ENCODE measurements at places on chromosomes 3 and 15. TPM values are rescaled to one million over a fixed set of nuclear protein-coding genes. Genes with fewer than 3 reads are reported as not detected.
A peak's percentile ranks its signal among the peaks of the same experiment; 100 is the strongest.

The RASGRP1 gene
- total RNA-seq = 20.2 TPM

GRCh38 chr3:113754494-113755159, 7.8 kb downstream of the ATP6V1A start:
- no peak for DNase-seq
- peaks cover 27% of the 10 kb centered on the region for H3K4me1 ChIP-seq
- no peak overlapping the region for H3K4me3 ChIP-seq
- H3K27me3 ChIP-seq = no peaks in the 10 kb centered on the region
- no peaks in the 10 kb centered on the region for H3K36me3 ChIP-seq

DNA sequence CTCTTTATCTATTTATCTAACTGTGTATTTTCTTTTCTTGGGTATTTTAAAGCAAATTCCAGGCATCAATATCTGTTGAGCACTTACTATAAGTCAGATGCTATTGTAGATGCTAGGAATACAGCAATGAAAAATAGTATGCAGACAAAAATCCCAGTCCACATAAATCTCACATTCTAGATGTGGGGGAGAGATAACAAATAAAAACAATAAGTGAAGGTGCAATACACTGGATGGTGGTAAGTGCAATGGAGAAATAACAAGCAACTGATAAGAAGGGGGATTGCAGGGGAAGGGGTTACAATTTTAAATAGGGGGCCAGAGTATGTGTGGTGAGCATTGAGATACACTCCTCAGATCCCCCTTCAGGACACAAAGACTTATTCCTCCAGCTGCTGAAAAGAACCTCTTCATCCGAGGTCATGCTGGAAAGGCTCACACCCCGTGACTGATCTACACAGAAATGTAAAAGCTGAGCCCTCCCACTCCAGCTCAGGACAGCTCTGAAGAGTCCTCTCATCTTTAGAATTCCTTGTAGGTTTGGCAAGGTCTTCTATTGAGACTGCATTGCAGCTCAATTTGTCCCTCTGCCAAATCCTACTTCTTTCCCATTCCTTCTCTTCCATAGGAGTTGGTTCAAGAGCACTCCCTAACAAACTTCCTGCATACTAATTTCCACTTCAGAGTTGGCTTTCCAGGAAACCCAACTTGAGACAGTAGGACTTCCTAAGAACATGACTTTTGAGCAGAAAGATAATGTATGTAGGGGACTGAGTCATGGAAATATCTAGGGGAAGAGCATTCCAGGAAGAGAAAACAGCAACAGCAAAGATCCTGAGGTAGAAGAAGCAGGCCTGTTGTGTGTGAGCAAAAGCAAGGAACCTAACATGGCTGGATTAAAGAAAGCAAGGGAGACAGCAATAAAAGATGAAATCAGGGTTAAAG, 8.1 kb upstream of the SCG3 start:
- no peak overlapping the region for H3K4me3 ChIP-seq
- no peak for DNase-seq
- H3K36me3 ChIP-seq = no peaks in the 10 kb centered on the region
- H3K27ac ChIP-seq = no peak overlapping the region

The EOMES gene
- 17.2 TPM for total RNA-seq

DNA sequence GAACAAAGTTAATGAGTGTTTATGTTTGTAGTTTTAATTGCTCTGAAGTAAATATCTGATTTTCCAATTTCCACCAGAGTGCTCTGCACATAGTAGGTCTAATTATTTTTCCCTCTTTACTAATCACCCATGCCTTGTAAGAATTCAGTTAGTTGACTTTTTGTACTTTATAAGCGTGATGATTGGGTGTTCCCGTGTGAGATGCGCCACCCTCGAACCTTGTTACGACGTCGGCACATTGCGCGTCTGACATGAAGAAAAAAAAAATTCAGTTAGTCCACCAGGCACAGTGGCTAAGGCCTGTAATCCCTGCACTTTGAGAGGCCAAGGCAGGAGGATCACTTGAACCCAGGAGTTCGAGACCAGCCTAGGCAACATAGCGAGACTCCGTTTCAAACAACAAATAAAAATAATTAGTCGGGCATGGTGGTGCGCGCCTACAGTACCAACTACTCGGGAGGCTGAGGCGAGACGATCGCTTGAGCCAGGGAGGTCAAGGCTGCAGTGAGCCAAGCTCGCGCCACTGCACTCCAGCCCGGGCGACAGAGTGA, 507 bp upstream of the VHL start:
- H3K27me3 ChIP-seq = no peaks in the 10 kb centered on the region
- peaks cover 32% of the 10 kb centered on the region for H3K4me1 ChIP-seq
- peak overlapping the region; percentile 96 for H3K4me3 ChIP-seq
- H3K27ac ChIP-seq = peak overlapping the region; percentile 99
- no peaks in the 10 kb centered on the region for H3K36me3 ChIP-seq
- DNase-seq = no peak

GRCh38 chr3:160612386-160613075, 47.2 kb upstream of the KPNA4 start:
- H3K4me3 ChIP-seq = no peak overlapping the region
- no peaks in the 10 kb centered on the region for H3K36me3 ChIP-seq

GRCh38 chr15:99123713-99124451, 19.0 kb downstream of the SYNM start:
- peaks cover 3% of the 10 kb centered on the region for H3K4me1 ChIP-seq
- H3K27me3 ChIP-seq = no peaks in the 10 kb centered on the region
- H3K27ac ChIP-seq = peak overlapping the region; percentile 25
- DNase-seq = no peak
- peaks cover 4% of the 10 kb centered on the region for H3K36me3 ChIP-seq

DNA sequence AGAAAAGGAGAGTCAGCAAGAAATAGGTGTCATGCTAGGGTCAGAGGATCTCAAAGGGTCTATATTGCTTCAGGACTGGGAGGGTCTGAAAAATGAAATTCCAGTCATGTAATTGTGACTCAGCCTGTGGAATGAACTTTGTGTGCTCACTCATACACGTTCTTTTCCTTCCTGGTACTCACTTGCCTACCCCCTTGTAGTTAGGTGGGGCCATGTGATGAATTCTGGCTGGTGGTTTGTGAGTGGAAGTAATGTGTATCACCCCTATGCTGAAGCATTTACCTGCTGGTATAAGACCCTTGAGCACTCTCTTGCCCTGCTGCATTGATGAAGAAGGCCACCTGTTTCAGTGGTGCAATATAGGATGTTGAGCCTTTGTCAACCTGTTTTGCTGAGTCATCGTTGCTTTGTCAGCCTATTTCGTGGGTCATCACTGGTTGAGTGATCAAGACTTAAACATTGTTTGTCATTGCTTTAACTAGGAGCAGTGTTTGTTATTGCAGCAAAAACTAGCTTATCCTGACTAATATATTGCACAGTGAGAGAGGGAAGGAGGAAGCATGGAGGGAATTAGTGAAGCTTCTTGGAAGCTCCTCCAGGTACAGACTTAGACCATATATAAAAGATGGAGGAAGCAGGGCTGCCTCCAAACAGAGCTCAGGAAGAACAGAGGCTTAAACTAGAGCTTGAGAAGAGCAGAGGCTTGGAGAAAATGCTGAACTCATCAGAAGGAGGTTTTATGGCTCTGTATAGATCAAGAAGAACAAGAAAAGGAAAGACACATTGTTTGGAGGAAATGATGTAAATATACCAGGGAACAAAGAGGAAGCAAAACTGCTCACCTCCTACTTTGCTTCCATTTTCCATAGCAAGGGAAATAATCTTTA, 28.9 kb downstream of the TLNRD1 start:
- peaks cover 39% of the 10 kb centered on the region for H3K4me1 ChIP-seq
- H3K4me3 ChIP-seq = no peak overlapping the region
- no peak overlapping the region for H3K27ac ChIP-seq
- no peak for DNase-seq
- H3K36me3 ChIP-seq = no peaks in the 10 kb centered on the region
- no peaks in the 10 kb centered on the region for H3K27me3 ChIP-seq

All from spleen (tissue), 13 donors.